ENCODE measurements at places on chromosomes 4 and X.
A peak's percentile ranks its signal among the peaks of the same experiment; 100 is the strongest.

GRCh38 chrX:110321670-110322069 is 3.8 kb upstream of the AMMECR1 start:
- DNase-seq, result no peak

DNA sequence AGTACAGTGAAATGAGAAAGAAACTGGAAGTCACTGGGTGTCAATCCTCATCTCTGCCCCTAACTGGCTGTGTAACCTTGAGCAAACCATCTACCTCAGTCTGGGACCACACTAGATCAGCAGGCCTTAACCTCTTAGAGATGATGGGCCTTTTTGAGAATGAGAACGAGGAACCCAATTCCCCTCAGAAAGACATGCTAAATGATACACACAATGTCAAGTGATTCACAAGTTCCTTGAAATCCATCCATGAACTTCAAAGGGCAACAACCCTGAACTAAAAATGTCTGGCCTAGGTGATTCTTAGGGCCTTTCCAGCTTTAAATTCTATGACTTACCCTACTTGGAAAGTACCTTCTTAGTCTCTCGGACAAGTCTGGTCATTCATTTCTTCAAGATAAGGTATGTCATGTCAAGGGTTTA is 47.4 kb downstream of the ACSL4 start:
- no peak for DNase-seq

DNA sequence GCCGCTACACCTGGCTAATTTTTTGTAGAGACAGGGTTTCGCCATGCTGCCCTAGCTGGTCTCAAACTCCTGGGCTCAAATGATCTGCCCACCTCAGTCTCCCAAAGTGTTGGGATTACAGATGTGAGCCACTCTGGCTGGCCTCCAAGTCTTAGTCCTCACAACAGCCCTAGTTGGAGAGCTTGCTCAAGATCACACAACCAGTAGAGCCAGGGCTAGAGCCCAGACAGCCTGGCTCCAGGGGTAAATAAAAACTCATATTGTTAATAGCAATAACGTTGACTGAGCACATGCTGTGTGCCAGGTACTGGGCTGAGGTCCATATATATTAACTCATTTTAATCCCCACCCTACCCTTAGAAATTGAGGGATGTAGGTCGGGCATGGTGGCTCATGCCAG is 7.3 kb upstream of the JAKMIP1 start:
- DNase-seq, result no peak

DNA sequence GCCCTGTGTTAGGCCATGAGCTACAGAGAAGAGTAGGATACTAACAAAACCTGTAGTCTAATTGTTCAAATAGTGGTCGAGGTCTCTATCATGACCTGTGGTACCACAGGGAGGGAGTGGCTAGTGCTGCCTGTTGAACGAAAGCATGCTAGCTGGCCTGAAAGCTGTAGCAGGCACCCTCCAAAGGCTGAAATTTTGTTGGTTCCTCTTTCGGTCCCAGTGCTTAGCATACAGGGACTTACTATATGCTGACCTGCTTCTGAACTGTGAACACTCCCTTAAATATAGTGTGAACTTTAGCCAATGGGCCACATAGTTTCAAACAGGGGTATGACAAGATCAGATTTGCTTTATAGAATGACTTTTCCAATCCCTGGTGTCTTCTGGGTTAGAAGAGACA is 113.4 kb downstream of the PJA1 start:
- no peak for DNase-seq

- DNase-seq, result no peak
Measured at GRCh38 chr4:147054228-147054872, 108.7 kb upstream of the TTC29 start.

GRCh38 chrX:12225107-12225506 is 86.8 kb downstream of the FRMPD4 start:
- DNase-seq, result no peak

GRCh38 chr4:40614031-40614430 is 15.6 kb downstream of the RBM47 start:
- no peak for DNase-seq

- no peak for DNase-seq
Measured at GRCh38 chrX:65610040-65610439, 57.4 kb upstream of the MSN start.

DNA sequence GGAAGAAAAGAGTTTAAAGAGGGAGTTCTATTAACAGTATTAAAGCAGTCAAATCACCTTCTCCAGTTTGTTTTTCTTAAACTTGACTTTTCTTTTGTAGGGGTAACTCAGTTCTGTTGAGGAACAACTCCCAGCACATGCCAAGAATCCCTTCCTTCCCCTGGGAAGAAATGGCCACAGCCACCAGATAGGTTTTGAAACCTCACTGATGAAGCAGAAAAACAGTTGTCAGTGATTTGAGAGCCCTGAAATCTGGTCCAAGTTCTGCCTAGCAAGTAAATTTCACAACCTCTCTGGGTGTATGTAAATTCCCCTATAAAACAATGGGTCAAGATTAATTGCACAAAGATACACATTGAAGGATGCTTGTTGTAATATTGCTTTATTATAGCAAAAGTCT is 167.1 kb downstream of the DHX15 start:
- DNase-seq, result no peak

- DNase-seq, result no peak
Measured at GRCh38 chr4:159284113-159284512, 181.2 kb downstream of the RAPGEF2 start.

DNA sequence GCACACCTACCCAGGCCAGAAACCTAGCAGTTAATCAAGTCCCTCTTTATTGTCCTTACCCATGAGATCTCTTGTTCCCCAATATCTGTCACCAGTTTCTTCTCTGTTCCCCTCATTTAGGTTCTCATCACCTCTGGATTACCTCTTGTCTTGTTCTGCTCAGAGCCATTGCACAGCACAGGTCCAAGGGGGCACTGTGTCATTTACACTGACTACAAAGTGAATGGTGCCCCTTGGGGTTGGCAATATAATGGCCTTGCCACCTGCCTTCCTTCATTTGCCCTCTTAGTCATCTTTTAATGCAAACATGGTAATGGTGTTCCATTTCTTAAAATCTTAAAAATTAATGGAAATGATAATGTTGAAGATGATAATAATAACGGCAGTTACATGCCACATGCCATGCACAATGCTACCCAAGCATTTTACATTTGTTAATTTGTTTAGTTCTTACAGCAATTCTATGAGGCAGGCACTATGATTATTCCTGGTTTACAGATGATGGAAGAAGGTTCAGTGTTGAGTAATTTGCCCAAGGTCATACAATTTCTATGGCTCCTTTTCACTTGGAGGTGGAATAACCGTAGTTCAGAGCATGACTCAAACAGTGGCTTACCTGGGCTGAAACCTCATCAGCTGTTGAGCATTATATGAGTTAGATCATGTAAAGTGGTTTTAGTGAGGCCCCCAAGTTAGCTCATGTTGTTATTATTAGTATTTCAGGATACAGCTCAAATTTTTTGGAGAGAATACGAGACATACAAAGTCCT is 117.9 kb downstream of the RASL11B start:
- DNase-seq, result no peak

DNA sequence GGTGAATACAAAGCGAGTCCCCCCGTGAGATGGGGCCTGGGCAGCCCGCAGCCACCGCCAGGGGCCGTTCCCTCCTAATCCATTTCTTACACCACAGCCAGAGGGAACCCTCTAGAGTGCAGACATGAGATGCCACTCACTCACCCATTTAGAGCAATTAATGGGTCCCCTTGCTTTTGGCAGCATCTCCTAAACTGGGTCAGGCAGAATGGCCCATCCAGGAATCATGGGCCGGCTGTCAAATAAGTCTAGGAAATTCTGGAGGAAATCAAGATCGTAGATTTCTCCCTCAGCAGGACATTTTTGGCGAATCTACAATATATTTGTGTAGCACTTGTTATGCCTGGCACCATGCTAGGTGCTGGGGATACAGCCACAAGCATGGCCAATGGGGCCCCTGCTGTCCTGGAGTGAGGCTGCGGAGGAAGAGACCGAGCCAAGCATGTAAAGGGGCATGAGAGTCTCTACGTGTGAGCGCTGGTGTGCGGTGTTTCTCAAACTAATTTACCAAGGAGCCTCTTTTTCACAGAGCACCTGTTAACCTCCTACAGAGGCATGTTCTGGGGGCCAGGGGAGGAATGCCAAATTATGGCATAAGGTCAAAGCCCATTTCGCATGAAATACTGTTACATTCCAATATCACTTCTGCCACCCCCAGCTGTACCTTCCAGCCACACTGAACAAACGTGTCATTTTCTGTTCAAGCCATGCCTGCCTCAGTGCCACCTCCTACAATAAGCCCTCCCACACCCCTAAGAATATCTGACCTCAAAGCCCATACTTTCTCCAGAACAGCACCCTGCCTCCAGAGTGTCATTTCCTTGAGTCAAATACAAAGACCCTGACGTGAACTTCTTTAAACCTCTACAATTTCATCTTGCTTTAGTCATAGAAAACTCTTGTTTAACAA is 28.1 kb upstream of the JAKMIP1 start:
- DNase-seq, result no peak

- no peak for DNase-seq
Measured at GRCh38 chr4:1981251-1982058, 27.3 kb downstream of the NELFA start.

- DNase-seq, result peak; percentile 12
Measured at GRCh38 chrX:129235903-129236302, 287.4 kb downstream of the SMARCA1 start.

- no peak for DNase-seq
Measured at GRCh38 chr4:10079912-10080588, 36.5 kb downstream of the WDR1 start.

DNA sequence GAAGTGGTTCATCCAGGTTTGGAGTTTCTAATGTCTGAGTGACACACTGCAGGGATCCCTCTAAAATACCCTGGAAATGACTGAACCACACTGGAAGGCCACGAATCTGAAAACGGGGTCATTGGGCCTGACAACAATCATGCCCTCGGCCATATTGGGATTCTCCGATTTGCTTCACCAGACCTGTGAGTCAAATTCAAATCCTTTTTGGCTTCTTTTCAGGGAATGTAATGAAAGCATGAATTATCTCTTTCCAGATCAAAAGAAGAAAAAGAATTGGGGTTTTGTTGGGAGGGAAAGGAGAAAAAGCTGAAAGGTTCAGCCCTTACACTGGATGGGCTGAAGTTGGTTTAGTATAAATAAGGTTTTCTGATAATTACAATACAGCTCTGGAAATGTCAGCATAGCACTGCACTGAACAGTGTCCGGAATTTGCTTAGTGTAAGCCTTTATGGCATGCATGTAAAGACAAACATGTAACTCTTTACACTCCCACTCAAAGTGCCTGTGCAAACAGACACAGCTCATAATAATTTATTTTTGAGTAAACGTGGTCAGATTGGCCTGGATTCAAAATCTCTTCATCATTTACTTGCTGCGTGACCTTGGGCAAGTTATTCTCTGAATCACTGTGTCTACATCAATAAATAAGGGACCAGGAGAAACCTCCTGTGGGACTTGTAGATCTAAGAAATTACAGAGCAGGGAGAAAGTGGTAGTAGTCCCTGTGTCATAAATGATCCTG is 21.4 kb downstream of the CT47C1 start:
- DNase-seq, result peak; percentile 12

- DNase-seq, result no peak
Measured at GRCh38 chr4:161767116-161767515, 396.7 kb downstream of the FSTL5 start.

DNA sequence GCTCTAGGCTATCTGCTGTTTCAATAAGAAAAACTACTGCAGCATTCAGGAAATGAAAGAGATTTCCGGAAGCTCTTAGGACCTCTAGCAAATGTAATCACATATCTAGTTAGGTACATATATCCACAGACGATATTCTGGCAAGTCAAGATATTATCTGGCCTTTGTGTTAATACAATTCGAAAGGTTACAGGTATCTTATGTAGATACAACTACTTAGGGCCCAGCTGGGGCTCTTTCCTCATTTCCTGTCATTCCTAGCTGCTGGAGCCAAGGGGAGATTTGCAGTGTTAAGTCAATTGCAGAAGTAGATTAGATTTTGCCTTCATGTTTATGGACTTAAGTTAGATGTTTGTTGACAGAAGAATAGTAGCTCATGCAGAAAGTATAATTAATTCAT is 299.5 kb downstream of the ARHGAP24 start:
- no peak for DNase-seq

DNA sequence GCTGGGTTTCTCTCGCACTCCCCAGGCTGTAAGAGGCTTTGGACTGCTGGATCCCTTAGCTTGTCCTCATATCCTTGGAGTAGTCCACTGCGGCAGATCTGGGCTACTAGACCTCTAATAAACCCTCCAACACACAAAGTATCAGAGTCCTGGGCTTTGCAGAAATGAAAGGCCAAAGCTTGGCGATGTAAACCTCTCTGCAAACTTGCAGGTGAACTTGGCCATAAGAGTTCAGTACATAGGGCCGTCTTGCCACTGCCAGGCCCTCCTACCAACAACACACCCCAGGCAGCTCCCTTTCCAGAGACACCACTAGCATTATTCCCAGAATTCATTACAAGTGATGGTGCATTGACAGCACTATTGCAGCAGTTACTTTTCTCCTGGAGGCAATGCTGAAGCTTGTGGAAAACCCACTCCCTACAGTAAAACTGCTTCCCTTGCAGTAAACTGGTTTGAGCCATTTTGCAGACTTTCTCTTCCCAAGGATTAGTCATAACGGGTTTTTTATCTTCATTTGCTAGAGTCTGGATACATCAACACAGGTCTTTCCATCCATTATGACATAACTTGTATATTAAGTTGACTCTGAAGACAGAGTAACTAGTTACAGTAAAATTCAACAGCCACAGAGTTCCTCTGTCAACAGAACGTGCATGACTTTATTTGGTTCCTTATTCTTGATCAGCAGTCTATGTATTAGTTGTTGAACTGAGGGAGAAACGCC is 2.4 kb downstream of the ANKRD50 start:
- DNase-seq, result no peak

GRCh38 chr4:123599061-123599919 is 202.7 kb downstream of the SPRY1 start:
- no peak for DNase-seq

DNA sequence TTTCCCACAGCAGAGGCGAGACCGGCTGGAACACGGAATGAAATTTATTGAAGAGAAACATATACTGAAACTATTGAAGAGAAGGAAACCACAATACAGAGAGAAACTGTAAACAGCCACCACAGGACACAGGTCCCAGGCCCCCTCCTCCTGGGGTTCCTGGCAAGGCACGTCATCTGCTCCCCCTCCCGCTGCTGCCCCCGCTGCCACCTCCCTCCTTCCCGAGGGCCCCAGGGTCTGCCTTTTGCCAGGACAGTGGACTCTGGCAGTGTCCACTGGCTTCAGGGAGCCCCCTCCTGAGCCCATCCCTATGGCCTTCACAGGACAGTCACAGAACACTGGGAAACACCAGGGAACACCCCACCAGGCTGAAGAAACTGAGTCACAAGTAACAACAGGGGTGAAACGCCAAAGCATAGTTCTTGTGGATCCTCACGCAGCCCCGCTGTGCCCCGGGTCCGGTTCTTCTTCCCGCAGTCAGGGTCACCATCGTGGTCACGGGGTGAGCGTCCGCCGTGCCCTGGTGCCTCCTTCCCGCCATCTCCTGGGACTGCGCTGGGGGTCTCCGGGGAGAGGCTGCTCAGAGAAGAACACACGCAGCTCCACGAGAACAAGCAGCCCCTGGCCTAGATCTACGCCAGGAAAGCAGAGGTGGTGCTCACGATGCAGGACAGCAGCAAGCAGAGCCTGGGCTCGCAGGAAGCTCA is 5.4 kb downstream of the PNMA6E start:
- no peak for DNase-seq

GRCh38 chr4:182447767-182448280 is 204.6 kb downstream of the TENM3 start:
- DNase-seq, result peak; percentile 35
